GM04503 (cell line): ENCODE measurements at places on chromosomes 7 and 10.

- no peak for DNase-seq
These were observed 194.9 kb upstream of the TPK1 start for GRCh38 chr7:145030754-145031153.

- no peak for DNase-seq
These were observed 45.5 kb downstream of the CAMK2B start for GRCh38 chr7:44279731-44280505.

DNA sequence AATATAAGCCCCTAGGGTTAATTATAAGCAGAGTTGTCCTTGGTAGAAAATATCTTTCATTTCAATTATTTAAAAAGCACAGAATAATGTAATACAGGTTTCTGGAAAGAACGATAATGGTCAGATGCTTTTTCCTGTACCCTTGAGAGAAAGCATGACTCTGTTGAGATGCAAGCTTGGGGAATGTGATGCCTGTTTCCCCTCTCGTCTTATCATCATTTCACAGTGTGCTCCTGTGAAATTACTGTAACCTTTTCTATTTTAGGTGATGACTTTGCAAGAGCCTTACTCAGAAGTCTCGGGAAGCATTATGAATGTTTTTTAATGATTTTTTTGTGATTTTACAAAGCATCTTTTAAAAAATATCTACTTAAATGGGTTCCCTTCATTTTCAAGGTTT lies 243.0 kb downstream of the POLR1F start:
- no peak for DNase-seq

GRCh38 chr7:133650487-133651300 lies 397.8 kb downstream of the EXOC4 start:
- no peak for DNase-seq

DNA sequence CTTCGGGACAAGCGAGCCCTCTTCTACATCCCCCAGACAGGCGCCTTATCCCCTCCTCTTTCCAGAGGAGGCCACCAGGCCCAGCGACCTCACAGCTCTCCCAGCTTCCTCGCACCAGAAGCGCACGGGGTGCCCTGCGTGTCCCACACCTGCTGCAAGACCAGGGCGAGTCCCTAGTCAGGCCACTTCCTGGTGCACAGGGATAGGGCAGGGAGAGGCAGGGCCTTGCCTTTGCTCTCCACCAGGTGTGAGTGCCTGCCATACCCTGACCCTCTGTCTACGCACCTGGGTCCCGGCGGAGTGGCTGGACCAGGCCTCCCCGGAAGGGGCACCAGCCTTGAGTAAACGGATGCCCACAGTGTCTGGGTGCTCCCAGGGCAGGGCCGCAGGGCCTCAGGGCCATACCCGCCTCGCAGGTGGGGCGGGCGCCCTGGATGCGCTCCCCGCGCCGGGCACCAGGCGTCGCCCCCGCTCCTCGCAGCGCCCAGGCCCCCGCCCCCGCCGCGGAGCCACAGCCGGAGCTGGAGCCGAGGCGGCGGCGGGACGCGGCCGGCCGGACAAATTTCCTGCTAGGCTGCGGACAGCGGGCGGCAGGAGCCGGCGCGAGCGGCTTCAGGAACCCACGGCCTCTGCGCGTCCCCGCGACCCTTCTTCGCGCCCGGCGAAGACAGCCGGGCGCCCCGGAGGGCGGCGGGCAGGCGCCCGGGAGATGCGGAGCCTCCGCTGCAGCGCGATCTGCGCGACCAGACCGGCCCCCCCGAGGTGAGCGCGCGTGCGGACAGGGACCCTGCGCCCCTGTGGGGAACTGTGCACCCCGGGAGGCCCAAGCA lies at the start of gene PTPRE:
TSS of gene PTPRE (plus strand) at position 556 of the 830 bp plus-strand sequence. CDS start 133,779 bp downstream, outside the sequence.
- DNase-seq = no peak

DNA sequence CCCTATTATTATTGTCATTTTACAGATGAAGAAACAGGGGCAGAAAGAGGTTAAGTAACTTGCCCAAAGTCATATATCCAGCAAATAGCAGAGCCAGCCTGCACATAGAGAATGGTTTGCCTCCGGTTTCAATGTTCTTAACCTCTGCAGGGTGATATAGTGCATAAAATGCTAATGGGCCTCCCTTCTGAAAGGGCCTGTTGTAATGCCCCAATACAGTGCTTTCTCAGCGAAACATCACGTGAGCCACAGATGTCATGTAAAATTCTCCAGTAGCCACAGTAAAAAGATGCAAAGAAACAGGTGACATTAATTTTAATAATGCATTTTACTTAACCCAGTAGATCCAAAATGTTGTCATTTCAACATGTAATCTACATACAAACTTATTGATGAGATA lies 38.1 kb downstream of the LRGUK start:
- no peak for DNase-seq

DNA sequence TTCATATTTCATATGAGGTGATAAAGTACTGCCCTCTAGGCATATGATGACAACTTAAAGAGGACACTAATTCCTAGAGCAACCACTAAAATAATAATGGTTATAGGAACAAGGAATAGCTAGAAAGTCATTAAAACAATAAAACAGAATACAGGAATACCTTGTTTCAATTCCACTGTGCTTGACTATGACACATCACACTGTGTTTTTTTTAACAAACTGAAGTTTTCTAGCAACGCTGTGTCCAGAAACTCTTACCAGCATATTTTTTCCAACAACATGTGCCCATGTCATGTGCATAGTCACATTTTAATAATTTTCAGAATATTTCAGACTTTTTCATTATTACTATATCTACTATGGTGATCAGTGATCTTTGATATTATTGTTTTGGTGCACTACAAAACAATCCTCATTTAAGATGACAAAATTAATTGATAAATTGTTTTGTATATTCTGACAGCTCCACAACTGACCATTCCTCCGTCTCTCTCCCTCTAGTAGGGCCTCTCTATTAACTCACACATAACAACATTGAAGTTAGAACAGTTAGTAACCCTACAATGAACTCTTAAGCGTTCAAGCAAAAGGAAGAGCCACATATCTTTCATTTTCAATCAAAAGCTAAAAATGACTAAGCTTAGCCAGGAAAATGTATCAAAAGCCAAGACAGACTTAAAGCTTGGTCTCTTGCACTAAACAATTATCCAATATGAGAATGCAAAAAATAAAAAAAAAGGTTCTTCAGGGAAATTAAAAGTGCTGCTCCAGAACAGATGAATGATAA lies 85.8 kb downstream of the SNX13 start:
- no peak for DNase-seq

DNA sequence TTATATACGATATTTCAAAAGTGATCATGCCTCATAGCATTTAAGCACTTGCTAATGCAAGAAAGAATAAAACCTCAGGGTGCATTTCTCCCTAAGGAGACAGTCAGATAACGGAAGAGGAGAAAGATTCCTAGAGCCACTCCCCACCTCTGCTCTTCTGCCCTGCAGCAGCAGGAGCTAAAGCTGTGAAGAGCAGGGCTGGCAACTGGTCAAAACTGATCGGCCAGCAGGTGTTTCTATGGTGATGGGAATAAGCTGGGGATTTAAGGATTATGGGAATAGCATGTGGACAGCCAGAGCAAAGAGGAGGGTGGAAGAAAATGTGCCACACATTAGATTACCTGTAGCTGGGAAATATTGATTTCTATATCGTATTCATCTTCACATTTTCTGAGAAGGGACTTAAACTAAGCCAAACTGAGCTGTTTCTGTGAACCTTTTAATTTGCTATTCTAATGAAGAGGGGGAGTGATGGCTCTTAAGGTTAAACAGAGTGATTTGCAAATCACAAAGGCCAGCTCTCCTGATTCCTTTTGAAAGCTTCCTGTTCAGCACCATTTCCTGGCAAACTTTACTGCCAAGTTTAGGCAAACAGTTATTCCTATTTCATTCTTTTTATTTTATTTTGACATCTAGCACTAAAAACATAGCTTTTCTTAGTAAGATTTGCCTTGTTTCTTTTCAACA lies 268.9 kb upstream of the PFKP start:
- DNase-seq = no peak

- DNase-seq = no peak
These were observed 343.3 kb downstream of the FRMD4A start for GRCh38 chr10:13987446-13987845.

GRCh38 chr10:14003517-14004184 lies 327.1 kb downstream of the FRMD4A start:
- DNase-seq = no peak

DNA sequence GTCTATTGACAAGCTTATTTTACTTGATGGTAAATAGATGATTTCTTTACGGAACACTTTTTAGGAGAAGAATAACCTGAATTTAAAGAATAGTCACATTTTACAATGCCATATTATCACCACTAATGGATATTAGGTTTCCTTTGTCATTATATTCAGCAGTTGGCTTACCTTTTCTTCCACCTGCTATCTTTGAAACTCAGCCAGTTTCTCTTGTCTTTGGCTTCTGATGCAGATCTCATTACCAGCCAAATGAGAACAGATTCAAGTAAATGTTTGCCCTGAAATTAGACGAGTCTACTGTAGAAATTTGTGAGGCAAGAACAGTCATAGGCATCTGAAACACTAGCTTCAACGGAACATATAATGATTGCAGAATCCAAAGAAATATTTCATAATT lies 85.5 kb upstream of the OIT3 start:
- no peak for DNase-seq

DNA sequence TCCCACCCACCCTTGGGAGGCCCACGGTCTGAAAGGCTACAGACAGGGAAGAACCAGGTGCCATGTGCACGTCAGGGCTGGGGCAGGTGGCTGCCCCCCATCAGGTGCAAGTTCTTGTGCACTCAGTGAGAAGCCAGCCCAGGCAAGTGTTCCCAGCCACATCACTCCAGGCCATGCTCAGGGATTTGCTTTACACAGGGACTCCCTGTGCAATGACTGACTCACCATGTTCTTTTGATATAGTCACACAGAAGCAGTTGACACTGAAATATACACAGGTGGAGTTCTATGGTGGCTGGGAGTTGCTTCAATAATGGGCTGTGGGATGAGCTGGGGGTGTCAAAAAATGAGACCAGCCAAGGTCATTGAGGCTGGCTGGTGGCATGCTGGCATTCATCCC lies 8.0 kb upstream of the CHST15 start:
- DNase-seq = no peak

GRCh38 chr10:77111611-77112550 lies 525.7 kb downstream of the KCNMA1 start:
- DNase-seq = peak; percentile 58

- DNase-seq = no peak
These were observed 660.0 kb upstream of the FZD8 start for GRCh38 chr10:36302086-36302485.

DNA sequence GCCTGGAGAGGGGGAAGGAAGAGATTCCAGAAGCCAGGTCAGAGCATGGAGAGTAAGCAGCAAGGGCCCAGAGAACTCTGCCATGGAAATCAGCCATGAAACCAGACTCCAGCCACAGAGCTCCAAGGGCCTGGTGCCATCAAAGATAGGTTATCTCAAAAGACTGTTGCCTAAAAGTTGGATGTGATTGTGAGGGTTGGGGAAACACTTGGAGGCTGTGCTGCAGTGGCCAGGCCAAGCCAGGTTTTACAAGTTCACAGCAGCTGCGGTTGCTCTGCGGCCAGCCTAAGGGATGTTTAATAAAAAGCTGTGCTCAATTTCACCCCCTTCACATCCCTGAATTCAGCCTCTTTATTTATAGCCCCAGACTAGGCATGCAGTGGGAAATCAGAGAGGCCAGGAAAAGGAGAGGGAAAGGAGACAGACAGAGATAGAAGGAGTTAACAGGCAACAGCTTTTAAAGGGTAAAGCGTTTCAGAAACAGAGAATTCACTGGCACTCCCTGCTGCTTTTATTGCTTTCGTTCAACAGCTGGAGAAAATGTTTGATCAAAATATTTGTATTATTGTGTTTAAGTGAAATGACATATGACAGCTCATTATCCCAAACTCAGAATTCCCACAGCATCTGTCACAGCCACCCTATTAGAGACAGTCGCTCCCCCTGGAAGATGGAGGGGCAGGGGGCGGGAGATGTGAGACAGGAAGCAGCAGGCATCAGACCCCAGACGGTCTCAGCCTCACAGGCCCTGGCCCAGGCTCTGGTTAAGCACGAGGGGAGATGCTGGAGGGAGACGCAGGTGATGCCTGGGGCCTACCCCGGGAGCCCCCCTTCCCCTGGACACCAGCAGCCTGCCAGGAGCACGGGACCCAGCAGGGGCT lies 140.1 kb downstream of the GLI3 start:
- no peak for DNase-seq

DNA sequence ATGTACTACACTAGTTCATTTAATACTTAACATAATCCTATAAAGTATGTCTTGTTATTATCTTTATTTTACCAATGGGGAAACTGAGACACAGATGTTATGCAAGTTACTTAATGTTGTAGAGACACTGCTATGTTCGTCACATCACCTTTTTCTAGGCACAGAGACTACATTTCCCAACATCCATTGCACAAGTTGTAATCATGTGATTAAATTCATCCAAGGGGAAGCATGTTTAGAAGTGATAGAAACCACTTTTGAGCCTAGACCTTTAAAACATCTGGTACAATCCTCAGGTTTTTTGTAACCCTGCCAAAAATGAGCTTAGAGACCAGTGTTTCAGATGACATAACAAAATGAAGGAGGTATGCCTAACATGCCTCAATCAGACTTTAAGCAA lies 386.8 kb upstream of the HPS1 start:
- DNase-seq = no peak

- DNase-seq = no peak
These were observed 93.1 kb downstream of the CARD11 start for GRCh38 chr7:2950578-2950977.

DNA sequence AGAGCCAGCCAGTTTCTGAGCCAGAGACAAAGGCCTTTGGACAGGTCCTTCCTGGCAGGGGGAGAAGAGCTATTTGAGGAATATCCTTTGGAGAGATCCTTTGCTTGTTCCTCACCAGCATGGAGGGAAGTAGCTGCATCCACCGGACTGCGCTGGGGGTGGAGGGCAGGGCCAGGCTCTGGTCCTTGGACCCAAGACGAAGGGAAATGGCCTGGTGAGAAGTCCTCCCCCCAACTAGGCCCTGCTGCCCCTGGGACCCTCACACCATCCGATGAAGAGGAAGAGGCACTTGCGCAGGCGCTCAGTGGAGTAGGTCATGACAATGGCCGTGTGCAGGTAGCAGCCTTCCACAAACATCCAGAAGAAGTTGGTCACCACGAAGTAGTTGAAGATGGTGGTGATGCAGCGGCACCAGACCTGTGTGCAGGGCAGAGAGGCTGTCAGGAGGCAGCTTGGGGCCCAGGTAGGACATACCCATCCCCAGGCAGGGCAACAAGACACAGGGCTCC lies 19.8 kb downstream of the CRHR2 start:
- DNase-seq = no peak

DNA sequence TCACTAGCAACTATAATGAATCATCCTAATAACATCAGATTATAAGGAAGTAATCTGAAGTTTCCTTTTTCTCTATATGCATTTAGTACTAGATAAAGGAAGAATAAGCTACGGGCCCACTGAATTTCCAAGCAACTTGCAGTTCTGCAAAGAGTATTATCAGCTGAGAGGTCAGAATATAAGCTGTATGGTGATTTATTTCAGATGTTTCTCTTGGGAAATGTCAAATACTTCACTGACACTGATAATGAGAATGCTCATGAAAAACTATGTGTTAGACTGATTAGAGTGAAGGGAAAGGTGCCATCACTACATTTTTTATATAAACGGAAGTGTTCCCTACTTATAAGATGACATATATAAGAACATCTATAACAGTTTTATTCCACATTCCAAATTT lies 251.2 kb upstream of the HGF start:
- no peak for DNase-seq
